Stimulated activated CD4-positive, alpha-beta T cell treated with anti-CD3 and anti-CD28 coated beads, TNF-alpha, amount 100 ng/mL, for 48 hours (primary cell): ENCODE measurements at places on chromosomes 3 and 15.

DNA sequence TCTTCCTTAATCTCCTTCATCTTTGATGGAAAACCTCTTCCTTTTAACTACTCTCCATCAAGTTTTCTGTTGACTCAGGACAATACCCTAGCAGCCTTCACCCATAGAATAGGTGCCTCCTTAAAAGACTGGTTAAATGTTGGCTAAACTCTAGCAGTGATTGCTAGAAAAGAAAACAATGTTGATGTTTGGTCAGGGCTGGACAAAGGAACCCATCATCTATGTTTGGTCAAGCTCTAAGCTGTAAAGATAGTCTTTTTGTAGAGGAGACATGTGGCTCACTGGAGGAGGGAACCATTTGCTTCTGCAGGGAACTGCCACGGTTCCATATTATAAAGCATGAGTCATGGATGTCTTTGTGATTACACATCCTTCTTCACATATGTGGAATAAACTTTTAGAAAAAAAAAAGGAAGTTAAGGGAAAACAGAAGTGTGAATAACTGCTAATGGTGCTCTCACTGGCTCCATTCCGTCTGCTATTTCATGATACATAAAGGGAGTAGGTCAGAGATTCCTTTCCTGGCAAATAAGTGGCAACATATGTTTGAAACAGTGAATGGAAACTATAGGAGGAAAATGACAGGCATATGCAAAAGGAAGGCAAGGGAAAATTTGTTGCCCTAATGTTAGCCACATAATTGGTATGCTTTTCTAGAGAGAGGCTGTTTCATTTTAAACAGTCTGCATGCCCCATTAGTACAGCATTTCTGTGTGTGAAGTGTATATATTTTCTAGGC lies 78.2 kb downstream of the CMSS1 start:
- DNase-seq, result no peak

DNA sequence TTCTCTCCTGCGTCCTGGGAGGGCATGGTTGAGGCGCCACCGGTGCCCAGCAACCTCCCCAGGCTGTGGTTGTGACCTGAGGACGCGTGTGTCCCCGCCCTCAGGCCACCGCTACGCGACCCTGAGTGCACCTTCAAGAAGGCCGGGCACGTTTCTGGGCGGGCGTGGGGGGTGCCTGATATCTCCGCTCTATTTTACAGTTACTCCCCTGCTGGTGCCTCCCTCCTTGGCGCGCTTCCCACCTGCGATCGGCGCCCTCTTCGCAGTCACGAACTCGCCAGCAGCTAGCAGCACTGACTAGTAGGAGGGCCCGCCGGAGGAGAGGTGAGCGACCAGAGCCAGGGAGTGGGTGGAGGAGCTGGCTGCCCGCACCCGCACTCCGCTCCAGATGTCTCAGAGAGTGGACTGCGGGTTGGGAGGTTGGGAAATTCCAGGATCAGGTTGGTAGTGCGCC lies 43.2 kb upstream of the POLG start:
- no peak for DNase-seq

DNA sequence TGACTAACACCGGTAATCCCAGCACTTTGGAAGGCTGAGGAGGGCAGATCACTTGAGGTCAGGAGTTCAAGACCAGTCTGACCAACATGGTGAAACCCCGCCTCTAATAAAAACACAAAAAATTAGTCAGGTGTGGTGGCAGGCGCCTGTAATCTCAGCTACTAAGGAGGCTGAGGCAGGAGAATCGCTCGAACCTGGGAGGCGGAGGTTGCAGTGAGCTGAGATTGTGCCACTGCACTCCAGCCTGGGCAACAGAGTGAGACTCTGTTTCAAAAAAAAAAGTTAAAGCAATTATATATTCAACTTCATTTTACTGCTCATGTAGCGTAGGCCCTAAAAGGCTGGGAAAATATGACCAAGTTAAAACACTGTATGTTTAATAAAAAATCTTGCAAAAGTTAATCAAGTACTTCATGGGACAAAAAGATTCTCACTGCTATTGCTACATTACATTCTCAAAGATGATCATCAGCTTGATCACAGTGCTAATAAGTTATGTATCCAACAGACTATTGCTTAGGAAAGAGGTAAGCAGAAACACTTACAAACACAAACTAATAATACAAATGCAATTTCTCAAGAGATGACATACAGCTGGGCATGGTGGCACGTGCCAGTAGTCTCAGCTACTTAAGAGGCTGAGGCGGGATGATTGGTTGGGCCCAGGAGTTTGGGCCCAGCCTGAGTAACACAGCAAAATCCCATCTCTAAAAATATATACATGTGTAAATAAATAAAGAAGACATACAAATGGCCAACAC lies 2.7 kb downstream of the COPS2 start:
- no peak for DNase-seq

- DNase-seq, result no peak
Measured at GRCh38 chr3:117393119-117393518, 683.5 kb downstream of the TUSC7 start.

GRCh38 chr15:78933823-78934654 lies 10.8 kb downstream of the CTSH start:
- DNase-seq, result no peak

- no peak for DNase-seq
Measured at GRCh38 chr3:192820161-192820560, 92.8 kb upstream of the FGF12 start.

DNA sequence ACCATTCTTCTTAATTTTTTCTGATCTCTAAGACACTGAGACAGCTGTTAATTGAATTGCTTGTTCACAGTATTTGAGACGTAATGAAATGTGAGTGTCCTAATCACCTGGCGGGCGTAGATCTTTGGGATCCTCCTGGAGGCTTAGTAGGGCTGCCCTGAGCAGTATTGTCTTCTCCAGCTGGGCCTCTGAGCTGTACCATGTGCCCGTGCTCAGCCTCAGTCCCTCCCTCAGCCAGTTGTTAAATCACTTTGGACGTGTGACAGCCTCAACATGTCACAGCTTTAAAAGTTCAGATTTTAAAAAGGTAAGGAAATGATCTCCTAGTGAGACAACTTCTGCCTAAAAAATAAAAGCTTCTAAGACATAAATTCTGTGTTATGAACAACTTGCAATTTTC lies 35.5 kb downstream of the IGF1R start:
- DNase-seq, result no peak
